Brain microvascular endothelial cell (primary cell): ENCODE measurements at places on chromosomes 7 and 10.

GRCh38 chr10:14822879-14823755 lies 14.7 kb downstream of the CDNF start:
- DNase-seq, result peak; percentile 57

GRCh38 chr7:1027242-1028043 lies 16.9 kb upstream of the GPR146 start:
- DNase-seq, result peak; percentile 14

GRCh38 chr10:111267673-111268072 lies 190.8 kb downstream of the ADRA2A start:
- no peak for DNase-seq

DNA sequence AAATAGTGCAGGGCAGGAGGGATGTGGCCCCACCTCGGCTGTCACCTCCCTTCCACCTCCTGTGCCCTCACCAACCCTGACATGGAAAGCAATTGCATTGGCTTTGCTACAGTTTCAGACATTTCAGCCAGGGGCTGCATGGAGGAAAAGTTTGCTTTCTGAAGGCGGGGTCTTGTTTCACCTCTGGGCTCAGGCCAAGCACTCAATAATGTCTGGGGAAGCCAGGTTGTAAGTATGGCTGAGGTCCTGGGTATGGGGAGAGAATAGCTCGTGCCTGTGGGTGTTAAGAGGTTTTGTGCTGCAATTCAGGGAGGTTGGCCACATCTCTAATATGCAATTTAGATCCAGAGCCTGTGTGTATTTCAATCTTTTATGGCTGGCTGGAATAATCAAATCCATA lies 238.4 kb upstream of the MKI67 start:
- no peak for DNase-seq

- no peak for DNase-seq
Observed at GRCh38 chr10:121975295-121976086, 474 bp upstream of the NSMCE4A start.

DNA sequence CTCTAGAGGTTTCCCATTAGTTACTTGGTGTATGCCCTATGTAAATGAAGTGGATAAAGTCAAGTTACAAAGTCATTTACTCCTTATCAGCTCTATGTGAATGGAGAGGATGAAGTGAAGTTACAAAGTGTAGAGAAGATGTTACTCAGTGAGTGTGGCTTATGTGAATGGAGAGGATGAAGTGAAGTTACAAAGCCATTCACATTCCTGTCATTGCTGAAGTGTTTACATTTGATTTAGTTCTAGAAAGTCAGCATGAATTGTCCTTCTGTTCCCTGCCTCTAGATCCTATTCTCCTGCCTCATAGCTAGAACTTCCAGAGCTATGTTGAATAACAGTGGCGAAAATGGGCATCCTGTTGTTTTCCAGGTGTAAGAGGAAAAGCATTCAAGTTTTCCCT lies 880.1 kb downstream of the DNAJB9 start:
- DNase-seq, result no peak

DNA sequence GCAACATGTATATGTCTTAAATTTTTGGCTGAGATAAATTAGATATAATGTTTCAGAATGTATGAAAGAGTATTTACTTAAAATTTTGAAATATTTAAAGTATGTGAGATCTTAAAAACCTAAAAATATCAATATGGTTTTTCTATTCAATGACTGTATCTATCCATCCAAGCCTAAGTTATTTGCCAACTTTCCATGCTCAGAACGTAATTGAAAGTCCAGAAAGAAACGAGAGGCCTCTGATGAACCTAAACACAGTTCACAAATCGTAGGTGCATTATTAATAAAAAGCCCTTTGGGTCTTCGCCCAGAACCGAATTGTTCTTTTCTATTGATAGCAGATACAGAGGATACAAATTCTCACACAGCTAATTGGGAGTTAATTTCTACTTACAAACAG lies 6.5 kb downstream of the SVIL start:
- no peak for DNase-seq

DNA sequence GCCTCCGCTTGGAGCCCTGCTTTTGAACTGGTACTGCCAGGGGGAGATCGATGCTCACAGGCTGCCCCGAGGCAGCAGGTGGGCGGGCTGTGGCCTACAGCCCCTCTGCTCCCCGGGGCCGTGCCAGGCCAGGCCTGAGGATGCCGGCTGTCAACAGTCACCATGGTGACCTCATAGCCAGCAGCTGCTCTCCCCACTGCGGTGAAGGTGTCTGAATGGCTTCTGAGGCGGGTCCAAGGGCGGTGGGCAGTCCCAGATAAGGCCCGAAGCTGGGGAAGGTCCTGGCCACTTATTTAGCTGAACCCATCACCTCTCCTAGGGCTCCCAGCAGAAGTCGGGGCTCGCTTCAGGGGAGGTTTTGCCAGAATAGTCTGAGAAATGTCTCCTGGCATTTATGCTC lies 179.3 kb downstream of the ARHGAP12 start:
- no peak for DNase-seq

GRCh38 chr10:92593619-92594588 lies 974 bp downstream of the KIF11 start:
- no peak for DNase-seq

DNA sequence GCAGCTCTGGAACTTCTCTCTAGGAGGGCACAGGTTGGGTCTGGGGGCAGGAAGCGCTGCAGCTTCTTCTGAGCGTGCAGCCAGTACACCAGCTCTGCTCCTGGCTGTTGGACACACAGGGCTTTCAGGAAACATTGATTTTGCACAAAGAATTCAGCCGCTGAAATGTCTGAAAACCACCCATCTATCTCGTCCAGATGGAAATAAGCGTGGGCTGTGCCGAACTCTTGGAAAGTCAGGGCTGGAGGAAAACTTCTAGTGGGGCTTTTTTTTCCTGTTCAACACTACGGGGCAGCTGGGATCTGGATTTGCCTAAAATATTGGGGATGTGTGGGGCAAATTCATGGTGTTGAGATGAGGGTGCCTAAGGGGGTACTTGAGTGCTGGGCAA lies 31.2 kb downstream of the PALD1 start:
- no peak for DNase-seq

DNA sequence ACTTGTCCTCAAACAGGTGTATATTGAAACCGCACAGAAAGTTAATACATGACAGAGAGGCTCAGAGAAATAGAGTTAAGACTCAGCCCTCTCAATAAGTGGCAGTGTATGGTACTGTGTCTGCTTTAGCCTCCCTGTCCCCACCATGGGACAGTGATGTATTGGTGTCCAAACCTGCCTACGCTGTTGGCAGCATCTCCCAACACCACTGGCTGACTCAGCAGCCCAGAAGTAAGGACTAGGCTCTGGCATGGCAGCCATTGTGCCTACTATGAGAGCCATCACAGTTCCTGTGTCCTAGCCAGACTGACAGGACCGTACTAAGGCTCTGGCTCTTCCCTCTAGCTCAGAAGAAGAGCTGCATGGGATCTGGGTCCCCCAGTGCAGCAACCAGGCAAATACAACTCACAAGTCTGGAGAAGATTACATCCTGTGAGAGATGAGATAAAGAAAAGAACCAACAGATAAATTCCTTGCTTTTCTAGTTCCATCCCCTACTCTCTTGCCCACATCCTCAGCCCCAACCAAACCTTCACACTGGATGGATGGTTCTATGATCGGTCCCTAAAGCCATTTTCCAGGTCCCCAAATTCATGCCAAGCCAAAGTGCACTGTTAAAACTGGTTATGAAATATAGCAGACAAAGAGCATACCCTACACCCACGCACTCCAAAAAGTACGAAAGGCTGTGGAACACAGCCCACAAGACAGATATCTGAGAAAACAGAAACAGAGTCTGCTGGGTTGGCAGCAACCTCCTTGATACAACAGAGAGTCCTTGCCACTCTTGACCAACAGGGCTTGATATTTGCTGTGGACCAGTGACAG lies 44.1 kb upstream of the DMTF1 start:
- no peak for DNase-seq

DNA sequence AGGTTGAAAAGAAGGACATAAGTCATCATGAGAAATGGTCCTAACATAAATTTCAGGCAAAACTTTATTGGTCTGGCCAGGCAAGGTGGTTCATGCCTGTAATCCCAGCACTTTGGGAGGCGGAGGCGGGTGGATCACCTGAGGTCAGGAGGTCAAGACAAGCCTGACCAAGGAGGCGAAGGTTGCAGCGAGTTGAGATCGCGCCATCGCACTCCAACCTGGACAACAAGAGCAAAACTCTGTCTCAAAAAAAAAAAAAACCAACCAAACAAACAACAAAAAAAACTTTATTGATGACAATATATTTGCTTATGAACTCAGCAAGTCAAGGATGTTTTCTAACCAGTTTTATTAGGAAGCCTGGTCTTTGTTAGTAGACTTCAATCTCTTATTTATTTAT lies 54.6 kb upstream of the ARHGAP21 start:
- no peak for DNase-seq

DNA sequence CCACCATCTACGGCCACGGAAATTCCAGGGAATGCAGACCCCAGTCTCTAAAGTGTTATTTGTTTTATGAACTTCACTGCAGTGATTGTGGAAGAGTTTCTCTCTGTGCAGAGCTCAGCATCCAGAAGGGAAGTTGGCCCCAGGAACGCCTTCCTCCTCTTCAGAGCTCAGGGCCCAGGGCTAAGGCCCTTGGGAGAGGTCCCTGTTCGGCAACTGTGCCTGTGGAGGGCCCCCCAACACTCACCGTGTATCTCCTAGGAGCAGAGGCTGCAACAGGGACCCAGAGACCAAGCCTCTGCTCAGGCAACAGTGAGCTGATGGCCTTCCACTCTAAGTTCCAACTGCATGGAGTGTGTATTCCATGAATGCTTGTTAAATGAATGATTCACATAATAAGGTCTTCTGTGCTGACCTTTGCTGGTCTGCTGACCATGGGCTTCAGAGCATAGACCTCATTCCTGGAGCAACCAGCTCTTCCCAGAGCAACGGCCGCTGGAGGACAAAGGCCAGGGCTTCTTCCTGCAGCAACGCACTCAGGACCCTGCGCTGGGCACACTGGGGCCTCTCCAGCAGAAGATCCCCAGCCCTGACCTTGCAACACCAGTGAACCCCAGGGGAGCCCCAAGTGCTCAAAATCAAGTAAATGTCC lies 7.7 kb downstream of the DIP2C start:
- DNase-seq, result peak; percentile 19

DNA sequence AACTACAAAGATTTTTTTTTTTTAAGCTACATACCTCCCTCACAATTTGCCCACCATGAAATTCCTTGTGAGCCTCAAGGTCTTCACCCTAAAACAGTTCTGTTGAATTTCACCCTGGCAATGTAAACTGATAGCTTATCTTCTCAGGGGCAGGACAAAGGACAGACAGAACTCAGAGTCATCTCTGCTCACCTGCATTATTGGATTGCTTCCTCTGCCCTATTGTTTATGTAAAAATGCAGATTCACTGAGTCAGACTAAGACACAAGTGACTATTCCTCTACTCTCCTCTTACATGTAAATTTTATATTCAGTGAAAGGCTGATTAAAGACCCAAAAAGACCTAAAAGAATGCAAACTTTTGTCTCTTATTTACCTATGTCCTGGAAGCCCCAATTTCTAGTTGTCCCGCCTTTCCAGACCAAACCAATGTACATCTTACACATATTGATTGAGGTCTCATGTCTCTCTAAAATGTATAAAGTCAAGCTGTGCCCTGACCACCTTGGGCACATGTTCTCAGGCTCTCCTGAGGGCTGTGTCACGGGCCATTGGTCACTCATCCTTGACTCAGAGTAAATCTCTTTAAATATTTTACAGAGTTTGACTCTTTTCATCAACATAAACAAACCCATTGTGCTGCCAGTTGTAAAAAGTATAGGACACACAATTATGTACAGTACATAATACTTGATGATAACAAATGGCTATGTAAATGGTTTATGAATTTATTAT lies 440.2 kb downstream of the HTR7 start:
- no peak for DNase-seq

GRCh38 chr10:124068929-124069328 lies 24.5 kb downstream of the CHST15 start:
- DNase-seq, result no peak

- DNase-seq, result no peak
Observed at GRCh38 chr10:123480845-123481244, 185.3 kb upstream of the GPR26 start.

GRCh38 chr7:134806197-134806596 lies 26.8 kb downstream of the CALD1 start:
- DNase-seq, result no peak

DNA sequence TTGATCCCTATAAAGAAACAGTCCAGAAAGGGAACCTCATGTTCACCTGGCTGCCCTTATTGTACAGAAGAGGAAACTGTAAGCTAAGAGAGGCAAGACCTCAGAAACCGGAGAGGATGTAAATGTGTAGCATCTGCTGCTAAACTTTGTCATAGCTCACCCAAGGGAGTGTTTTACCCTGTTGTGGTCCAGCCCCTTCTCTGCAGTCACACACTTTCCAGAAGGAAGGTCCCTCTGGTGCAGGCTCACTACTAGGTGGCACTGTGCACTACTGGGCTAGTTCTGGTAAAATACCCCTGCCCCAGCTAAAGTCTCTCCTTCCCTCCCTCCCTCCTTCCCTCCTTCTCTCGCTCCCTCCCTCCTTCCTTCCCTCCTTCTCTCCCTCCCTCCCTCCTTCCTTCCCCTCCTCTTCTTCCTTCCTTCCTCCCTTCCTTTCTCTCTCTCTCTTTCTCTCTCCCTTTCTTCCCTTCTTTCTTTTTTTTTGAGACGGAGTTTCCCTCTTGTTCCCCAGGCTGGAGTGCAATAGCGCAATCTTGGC lies 42.5 kb upstream of the LCOR start:
- no peak for DNase-seq

DNA sequence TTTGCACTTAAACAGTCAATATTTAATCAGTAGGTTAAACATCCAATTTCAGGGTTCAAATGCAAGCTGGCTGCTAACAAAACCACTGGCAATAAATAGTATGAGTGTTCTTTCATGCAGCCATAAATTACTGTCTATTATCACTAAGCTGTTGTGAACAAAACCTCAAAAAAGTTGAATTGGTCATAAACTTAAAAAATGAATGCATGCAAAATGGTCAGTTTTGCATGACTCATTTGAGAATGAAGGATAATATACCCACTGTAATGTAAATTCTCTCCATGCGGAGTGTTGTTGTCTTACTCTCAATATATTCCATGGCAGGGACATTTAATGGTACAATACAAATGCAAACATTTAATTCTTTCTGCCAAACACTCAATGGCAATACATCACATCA lies 226.4 kb downstream of the MAGI2 start:
- no peak for DNase-seq

- no peak for DNase-seq
Observed at GRCh38 chr7:27102581-27103442, at the start of gene HOXA2. HOXA2 (minus strand) TSS chr7:27102683; CDS start chr7:27102500, 183 bp downstream.

GRCh38 chr7:108805808-108806397 lies 236.2 kb downstream of the DNAJB9 start:
- DNase-seq, result peak; percentile 46

DNA sequence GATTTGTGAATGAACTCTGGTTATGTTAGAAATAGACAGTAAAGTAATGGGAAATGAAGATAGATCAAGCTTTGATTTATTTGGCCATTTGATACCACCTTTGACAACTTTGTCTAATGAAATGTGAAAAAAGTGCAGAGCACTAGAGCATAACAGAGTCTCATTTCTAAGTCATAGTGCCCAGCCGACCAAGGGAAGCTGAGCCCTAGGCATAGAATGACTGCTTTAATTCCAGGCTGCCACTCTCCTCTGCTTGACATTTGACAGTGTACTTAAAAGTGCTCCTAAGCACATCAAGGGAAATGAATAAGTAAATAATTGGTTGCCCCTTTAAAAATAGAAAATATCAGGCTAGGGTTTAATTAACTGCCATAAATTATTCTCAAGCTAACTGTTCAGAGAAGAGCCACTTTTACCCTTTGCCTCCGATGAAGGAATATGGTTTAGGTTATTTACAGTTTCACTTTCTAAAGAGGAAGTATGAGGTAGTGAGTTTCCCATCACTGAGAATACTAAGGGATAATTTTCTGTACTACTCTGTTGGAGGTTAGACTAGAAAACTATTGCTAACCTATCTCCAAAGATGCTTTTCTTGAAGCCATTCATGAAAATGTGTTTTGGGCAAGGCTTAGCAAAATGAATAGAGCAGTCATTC lies 591.6 kb downstream of the REEP3 start:
- DNase-seq, result no peak
